Left ventricle myocardium inferior (tissue), 1 donor: ENCODE measurements at places on chromosomes 16 and 17.

DNA sequence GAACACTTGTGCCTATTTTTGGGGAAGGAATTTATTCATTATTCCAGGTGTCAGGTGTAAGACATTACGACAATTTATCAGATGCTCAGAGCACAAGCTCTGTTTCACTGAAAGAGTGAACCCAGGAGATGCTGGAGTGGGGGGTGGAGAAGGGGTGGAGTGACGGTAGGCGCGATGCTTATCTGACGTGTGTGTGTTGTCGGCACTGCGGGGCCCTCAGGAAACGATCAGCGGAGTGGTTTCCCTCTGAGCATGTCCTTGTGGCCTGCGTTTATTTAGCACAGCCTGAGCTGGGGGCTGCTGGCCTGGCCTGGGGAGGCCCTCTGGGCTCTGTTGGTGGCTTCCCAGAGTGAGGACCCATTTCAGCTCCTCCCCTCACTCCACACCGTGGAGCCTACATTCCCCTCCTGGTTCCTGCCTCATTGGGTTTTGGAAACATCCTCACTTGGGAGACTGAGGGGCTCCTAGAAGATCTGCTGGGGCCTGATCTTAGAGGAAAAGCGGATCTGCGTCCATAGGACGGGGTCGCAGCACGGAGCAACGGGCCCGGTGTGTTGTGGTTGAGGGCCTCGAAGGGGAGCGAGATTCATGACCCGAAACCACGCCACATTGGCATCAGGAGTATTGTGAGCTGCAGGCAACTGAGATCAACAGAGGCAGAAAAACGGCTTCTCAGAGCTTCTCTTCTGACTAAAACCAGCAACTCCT, 19.0 kb upstream of the GNG13 start:
- DNase-seq: no peak

GRCh38 chr16:11136600-11136999, 119.4 kb downstream of the SOCS1 start:
- DNase-seq: peak; percentile 60

GRCh38 chr17:44820631-44821212, 9.4 kb downstream of the GJC1 start:
- no peak for DNase-seq

- peak; percentile 98 for DNase-seq
These were observed at the start of gene KAT8 for GRCh38 chr16:31117384-31118222. Gene KAT8, plus strand, starts transcription at chr16:31117664. Its CDS starts 18 bp downstream, at chr16:31117682.

DNA sequence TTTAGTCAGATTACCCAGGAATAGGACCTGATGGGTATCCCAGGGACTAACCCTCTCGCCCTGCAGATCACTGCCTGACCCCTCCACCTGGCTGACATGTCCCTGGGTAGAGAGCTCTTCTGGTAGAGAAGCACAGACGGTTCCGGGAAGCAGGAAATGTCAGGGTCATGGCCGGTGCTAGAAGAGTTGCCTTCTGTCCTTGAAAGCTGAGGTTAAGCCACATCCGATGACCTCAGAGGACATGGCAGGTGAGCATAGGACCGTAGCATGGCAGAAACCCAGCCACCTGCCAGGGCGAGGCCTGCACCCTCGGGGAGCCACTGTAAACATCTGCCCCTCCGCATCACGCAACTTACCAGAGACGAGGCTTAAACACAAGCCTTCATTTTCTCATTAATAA, 483.7 kb downstream of the SOX9 start:
- no peak for DNase-seq

DNA sequence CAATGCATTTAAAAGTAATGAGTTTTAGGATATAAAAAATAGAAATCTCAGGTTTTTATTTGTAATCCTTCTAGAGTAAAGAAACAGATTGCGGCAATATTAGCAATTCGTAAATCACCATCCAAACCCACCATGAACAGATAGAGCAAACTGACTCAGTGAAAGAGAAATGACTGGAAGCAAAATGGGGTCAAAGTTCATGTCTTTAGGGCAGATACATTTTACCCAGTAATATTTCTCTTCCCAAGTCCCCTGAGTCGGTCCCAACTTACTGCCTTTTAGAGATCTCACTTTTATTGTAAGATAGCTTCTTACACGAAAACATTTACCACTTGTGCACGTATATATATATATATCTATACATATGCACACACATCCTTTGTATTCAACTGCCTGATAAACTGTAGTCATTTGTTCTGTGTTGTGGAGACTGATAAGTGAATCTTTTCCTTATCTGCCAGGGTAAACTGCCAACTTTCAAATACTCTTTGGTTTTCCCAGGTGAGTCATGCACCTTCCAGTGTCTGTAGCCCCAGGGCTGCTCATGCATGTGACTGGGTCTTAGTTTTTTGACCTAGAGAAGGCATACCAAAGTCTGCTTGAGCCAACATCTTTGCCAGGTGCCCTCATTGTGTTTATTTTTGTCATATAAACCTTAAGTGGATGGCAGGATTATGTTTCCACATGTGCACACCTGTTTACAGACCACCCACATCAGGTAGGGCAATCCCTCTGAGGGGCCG, 7.8 kb upstream of the IRF8 start:
- no peak for DNase-seq

GRCh38 chr17:65918916-65919315, 273.0 kb downstream of the CEP112 start:
- no peak for DNase-seq

- no peak for DNase-seq
These were observed 194.6 kb upstream of the DYNLRB2 start for GRCh38 chr16:80346111-80346632.

- no peak for DNase-seq
These were observed 121.1 kb upstream of the XYLT1 start for GRCh38 chr16:17591655-17592405.

DNA sequence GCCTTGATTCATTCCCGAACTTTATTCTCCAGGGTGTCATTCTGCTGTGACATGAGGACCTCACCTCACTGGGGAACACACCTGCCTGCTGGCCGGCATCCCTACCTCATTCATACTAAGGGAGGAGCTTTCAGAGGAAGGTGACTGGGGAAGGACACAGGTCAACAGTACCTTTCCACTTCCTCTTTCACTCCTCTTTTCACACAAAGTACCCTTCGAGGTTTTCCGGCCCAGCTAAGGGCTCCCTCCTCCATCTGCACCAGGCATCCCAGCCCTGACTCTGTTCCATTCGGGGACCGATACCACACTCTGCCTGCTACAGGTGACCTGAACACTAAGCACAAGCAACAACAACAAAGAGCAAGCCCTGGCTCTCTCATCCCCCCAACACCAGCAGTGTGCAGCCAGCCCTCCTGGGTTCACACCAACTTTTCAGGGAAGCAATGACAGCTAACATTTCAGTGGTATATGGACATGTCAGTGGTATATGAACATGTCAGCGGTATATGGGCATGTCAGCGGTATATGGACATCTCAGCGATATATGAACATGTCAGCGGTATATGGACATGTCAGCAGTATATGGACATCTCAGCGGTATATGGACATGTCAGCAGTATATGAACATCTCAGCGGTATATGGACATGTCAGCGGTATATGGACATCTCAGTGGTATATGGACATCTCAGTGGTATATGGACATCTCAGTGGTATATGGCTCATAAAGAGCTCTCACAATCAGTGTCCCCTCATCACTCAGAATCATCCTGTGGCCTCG, 16.0 kb downstream of the TRIM25 start:
- DNase-seq: no peak

GRCh38 chr17:50691550-50692447, 15.9 kb downstream of the ANKRD40 start:
- DNase-seq: no peak

GRCh38 chr16:48611329-48612137, 1.6 kb upstream of the N4BP1 start:
- DNase-seq: no peak

- no peak for DNase-seq
These were observed 22.1 kb downstream of the RABEP2 start for GRCh38 chr16:28902909-28903308.

GRCh38 chr17:81720267-81721071, 8.4 kb downstream of the SLC25A10 start:
- no peak for DNase-seq

GRCh38 chr16:57589374-57589773, 39.1 kb upstream of the ADGRG1 start:
- no peak for DNase-seq

DNA sequence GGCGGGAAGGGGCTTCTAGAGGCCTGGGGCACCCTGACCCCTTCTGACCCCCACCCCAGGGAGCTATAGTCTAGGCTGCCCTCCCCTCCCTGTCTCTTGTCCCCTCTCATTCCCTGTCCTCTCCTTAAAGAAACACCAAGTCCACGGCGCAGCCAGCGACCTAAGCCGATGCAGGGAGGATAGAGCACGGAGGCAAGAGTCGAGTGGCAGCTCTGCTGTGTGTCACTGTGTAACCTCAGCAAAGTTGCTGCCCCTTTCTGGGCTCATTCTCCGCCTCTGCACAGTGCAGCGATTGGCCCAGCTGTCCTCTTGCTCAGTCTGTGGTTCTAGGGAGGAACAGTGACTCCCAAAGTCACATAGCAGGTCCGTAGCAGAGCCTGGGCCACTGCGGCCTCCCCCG, 36.5 kb upstream of the SBK1 start:
- DNase-seq: no peak
